Activated CD4-positive, alpha-beta memory T cell treated with anti-CD3 and anti-CD28 coated beads, Interleukin-2, amount 10 ng/mL, durations not matched to agents 7 days and 5 days (primary cell): ENCODE measurements at places on chromosomes 1 and 21.

GRCh38 chr1:182259229-182259872, 132.2 kb downstream of the GLUL start:
- DNase-seq: peak; percentile 83

DNA sequence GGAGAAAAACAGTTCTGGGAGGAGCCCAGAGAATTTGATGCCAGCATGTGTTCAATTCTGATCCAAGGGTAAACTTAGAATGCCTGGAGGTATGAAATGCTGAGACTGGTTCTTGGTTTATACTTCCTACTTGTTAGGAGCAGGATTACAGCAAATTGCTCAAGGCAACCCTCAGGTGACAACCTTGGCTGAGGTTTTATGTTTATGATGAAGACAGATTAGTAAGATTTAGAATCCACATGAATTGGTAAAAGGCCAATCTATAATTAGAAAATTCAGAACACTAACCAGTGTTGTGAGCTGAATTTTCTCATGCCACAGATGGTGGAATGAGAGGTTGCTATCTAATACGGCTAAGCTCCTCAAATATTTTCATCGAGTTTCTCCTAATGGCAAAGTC, 235.3 kb upstream of the NRIP1 start:
- no peak for DNase-seq

- DNase-seq: no peak
These were observed 13.3 kb downstream of the C8B start for GRCh38 chr1:56952501-56952900.

- DNase-seq: no peak
These were observed 1.9 kb upstream of the KCNA10 start for GRCh38 chr1:110520827-110521226.

- no peak for DNase-seq
These were observed at the start of gene ACTRT2 for GRCh38 chr1:3021233-3021671. Gene ACTRT2, plus strand, starts transcription at chr1:3021467. Its CDS starts 220 bp downstream, at chr1:3021687.

- DNase-seq: no peak
These were observed 7.0 kb downstream of the HSPG2 start for GRCh38 chr1:21930080-21930571.

- no peak for DNase-seq
These were observed 483.4 kb downstream of the OMA1 start for GRCh38 chr1:58063095-58063494.

- no peak for DNase-seq
These were observed 12.3 kb upstream of the TTC39A start for GRCh38 chr1:51342591-51343206.

DNA sequence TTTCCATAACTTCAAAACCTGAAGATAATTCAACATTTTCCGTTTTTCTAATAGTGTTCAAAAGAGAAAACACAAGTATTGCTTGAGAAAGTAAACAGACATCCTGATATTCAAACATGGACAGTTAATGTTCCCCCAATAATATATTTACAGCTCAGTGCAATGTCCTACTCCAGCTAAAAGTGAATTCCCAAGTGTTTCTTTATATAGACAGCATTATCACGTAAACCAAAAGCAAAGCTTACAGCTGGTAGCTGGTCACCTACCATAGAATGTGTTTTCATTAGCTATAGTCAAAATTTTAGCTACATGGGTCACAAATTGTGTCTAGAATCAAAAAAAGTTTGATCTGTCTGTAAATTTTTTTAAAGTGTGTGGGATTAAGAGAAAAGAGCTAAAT, 34.9 kb downstream of the WLS start:
- DNase-seq: no peak
